ENCODE measurements at places on chromosomes 1 and 21.

GRCh38 chr1:245310571-245311531 lies 156.1 kb downstream of the KIF26B start:
- DNase-seq = no peak

GRCh38 chr1:24981631-24982005 lies 51.5 kb upstream of the RUNX3 start:
- DNase-seq = peak; percentile 53

GRCh38 chr1:24071941-24072340 lies 40.0 kb downstream of the MYOM3 start:
- DNase-seq = no peak

- no peak for DNase-seq
These were observed 676 bp upstream of the CTTNBP2NL start for GRCh38 chr1:112395256-112395820.

DNA sequence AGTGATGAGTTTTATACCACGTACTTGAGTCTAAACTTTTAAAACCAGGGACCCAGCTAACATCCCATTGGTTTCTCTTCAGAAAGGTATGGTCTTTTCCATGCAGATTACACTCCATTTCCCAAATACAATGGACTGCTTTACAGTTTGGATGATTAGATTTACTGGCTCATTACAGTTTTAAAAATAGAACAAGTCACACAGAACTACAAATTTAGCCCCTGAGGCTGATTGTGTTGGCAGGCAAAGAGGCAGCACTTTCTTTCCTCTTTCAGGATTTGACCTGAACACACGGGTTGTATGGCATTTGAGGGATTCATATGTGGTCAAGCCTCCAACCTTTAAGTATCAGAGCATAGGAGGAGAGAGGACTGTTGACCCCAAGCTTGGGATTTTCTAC lies 21.8 kb upstream of the VTCN1 start:
- no peak for DNase-seq

DNA sequence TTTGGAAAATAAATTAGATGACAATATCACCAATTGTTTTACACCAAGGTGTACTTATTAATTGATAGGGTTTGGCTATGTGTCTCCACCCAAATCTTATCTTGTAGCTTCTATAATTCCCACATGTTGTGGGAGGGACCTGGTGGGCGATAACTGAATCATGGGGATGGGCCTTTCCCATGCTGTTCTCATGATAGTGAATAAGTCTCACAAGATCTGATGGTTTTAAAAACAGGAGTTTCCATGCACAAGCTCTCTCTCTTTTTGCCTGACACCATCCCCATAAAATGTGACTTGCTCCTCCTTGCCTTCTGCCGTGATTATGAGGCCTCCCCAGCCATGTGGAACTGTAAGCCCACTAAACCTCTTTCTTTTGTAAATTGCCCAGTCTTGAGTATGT lies 131.0 kb upstream of the LMO4 start:
- DNase-seq = no peak

GRCh38 chr1:15226388-15227255 lies 20.4 kb upstream of the FHAD1 start:
- no peak for DNase-seq

- no peak for DNase-seq
These were observed 93.8 kb upstream of the TMPRSS2 start for GRCh38 chr21:41601573-41602368.

DNA sequence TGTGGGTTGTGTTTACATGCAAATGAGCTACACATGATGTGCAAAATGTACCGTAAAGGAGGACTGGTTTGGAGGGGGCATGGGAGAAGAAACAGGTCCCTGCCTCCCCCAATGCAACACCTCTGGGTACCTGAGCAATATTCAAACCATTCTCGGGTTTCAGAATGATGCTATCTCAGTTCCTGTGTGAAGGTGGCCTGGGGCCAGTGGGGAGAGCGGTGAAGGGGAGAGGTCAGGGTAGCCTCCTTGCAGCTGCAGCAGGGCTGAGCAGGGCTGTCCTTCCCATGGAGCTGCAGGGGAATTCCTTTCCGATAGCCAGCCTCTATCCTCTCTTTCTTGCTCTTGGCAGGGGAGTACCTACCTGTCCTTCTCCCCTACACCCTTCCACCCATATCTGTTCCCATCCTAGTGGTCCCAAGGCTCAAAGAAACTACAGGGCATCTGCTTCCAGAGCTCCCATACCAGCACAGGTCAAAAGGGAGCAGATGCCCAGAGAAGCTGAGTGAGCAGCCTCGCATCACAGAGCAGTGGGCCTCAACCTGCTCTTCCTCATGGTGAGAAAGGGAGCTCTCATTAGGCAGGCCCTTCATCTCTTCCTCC lies 11.9 kb downstream of the MEF2D start:
- DNase-seq = peak; percentile 87

DNA sequence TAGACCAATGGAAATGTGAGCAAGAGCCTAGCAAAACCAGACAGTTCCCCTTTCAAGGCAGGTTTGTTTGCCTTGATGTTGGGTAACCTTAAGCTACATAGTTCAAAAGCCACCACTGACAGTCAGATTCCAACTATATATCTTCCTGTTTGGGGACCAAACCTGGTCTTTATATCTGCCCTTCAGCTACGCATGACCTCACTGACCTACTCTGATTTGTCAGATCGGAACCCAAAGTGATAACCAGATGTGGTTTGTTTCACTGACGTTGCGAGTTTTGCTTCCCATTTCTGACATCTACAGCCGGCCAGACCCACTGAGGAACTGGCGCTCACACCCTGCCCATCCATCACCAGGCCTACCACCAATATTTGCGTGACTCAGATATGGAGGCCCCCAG lies 361.1 kb upstream of the CHRM3 start:
- no peak for DNase-seq

DNA sequence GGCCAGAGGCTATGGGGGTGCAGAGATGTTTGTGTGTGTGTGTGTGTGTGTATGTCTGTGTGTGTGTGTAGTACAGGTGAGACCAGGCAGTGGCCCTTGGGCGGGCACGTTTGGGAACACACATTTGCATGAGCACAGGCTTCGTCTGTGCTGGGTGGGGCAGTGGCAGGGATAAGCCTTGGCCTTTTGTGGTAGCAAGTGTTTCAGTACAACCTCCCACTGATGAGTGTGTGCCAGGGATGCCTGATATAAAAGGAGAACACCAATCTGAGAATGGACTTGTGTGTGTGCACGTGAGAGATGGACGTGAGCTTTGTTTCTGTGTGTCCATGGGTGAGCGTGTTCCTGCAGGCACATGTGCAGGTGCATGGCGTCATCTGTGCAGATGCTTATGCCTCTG lies 3.0 kb downstream of the NTRK1 start:
- DNase-seq = no peak

GRCh38 chr1:201374364-201374763 lies 3.1 kb downstream of the TNNT2 start:
- DNase-seq = no peak

DNA sequence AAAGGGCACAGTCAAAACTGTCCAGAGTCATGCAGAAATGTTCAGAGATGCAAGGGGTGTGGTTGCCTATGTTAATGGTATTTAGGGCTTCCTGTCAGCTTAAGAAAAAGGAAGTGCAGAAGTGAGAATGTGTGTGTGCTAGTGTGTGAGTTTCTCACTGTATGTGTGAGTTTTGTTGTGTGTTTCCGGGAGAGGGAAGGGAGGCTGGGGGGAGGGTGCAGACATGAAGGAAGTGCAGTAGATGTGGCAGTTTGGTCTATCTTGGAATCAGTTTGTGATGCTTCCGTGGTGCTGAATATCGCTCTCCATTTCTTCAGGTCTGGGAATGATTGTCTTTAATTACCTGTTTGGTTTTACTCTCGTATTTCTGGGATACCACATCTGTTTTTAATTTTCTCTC lies 16.5 kb upstream of the ATP6V1G3 start:
- DNase-seq = peak; percentile 81

GRCh38 chr1:1996207-1996651 lies 7.4 kb downstream of the CFAP74 start:
- DNase-seq = peak; percentile 11

GRCh38 chr1:59481881-59482505 lies 185.1 kb downstream of the FGGY start:
- no peak for DNase-seq

DNA sequence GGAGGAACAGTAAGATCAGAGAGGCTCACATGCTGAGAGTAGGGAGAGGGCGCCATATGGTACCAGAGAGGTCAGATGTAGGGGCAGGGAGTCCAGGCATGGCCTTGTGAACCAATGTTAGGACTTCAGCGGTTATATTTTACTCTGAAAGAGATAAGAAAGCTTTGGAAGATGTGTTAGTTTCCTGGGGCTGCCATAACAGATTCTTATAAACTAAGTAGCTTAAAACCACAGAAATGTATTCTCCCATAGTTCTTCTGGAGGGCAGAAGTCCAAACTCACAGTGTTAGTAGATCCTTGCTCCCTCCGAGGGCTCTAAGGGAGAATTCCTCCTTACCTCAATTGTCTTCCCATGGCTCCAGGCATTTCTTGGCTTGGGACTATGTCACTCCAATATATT lies 502.5 kb upstream of the ADGRL2 start:
- no peak for DNase-seq

GRCh38 chr1:203126151-203126865 lies 1.2 kb upstream of the ADORA1 start:
- no peak for DNase-seq

- no peak for DNase-seq
These were observed 1.6 kb downstream of the ST6GALNAC5 start for GRCh38 chr1:76868916-76869315.

GRCh38 chr1:84944767-84945486 lies 51.9 kb upstream of the LPAR3 start:
- DNase-seq = peak; percentile 92

DNA sequence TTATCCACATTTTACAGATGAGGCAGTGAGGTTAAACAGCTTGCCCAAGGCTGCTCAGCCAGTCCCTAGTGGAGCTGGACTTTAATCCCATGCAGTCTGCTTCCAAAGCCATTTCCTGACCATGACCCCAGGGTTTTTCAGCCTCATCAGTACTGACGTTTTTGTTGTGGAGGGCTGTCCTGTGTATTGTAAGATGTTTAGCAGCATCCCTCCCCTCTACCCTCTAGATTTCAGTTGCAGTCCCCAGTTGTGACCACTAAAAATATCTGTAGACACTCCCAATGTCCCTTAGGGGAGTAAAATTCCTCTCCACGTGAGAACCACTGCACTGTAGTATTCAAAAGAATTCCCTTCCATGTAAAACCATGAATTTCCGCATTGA lies 30.2 kb upstream of the C1orf105 start:
- no peak for DNase-seq

GRCh38 chr1:156703741-156704140 lies 1.6 kb downstream of the CRABP2 start:
- DNase-seq = no peak

GRCh38 chr1:95118710-95119109 lies 1.6 kb downstream of the TLCD4 start:
- DNase-seq = no peak

GRCh38 chr1:3013371-3014049 lies 7.8 kb upstream of the ACTRT2 start:
- DNase-seq = no peak

GRCh38 chr1:179867493-179868330 lies 9.9 kb downstream of the TOR1AIP2 start:
- peak; percentile 39 for DNase-seq

GRCh38 chr1:92486251-92487077 lies at the start of gene GFI1:
GFI1 (minus strand) TSS chr1:92486925; CDS start chr1:92483487, 3,438 bp downstream.
- peak; percentile 80 for DNase-seq

- DNase-seq = no peak
These were observed 36.9 kb upstream of the EDEM3 start for GRCh38 chr1:184791550-184791900.

GRCh38 chr1:247443641-247444040 lies 14.3 kb downstream of the OR2B11 start:
- no peak for DNase-seq
